Astrocyte (in vitro differentiated cells and primary cell): ENCODE measurements at places on chromosomes 2 and 18. TPM values are rescaled to one million over a fixed set of nuclear protein-coding genes. Genes with fewer than 3 reads are reported as not detected.

The KCNK3 gene
- total RNA-seq = 1.9 and 2.3 TPM in 2 replicates

The LRRTM4 gene
- 0.59 and 0.89 TPM in 2 replicates for total RNA-seq

The SLC4A5 gene
- 0.36 and 0.41 TPM in 2 replicates for total RNA-seq

The TUBB8B gene
- not detected in 2 replicates for total RNA-seq

The MLPH gene
- 14.2 and 16.2 TPM in 2 replicates for total RNA-seq

The PDE11A gene
- total RNA-seq = 0.45 and 0.89 TPM in 2 replicates

The C18orf63 gene
- not detected in 2 replicates for total RNA-seq

The TMEM169 gene
- 17.9 and 20.1 TPM in 2 replicates for total RNA-seq

The ITPRIPL1 gene
- 0.10 and 0.45 TPM in 2 replicates for total RNA-seq

DNA sequence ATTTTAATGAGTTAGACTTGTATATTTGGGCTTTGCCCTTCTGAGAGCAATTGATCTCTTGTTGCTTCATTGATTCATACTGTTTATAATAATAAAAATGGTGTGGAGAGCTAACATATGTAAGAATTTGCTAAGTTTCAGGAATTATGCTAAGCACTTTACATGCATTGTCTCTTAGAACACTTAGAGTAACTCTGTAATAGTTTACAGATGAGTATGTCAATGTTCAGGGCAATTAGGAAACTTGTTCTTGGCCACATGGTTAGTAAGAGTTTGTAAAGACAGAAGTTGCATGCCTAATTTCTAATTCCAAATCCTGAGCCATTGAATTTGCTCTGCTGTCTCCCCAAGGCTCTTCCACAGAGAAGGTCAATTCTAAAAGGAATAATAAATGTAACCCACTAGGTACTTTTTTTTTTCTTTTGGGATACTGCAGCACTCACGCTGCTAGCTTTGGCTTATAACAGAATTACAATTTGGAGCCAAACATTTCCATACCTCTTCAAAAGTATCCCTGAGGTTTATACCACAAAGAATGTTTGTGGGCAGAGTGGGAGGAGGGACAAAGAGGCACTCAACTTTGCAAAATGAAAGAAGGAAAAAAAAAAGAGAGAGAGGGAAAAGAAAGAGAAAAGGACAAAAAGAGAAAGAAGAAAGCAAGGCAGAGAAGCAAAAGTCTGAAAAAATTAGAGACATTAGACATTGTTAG, 232.4 kb downstream of the CALCRL start:
- DNase-seq = peak; percentile 83

DNA sequence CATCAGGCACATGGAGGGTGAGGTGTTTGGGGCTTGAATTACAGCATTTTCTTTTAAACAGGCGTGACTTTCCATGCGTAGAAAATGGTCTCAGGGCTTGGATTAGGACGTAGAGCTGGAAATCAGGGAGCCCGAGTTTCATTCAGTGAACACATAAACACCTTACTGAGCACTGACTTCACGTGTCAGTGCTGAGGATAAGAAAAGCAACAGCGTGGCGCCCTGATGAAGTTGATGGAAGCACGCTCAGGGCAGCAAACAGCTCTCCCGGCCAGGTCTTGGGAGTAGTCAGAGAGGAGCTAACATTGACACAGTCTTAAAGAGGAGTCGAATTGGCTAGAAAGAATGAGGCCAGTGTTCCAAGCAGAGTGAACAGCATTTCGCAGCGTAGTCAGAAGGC, 110.7 kb downstream of the LYPD1 start:
- no peak for DNase-seq

GRCh38 chr2:62732262-62732777, 26.8 kb downstream of the EHBP1 start:
- DNase-seq = no peak

DNA sequence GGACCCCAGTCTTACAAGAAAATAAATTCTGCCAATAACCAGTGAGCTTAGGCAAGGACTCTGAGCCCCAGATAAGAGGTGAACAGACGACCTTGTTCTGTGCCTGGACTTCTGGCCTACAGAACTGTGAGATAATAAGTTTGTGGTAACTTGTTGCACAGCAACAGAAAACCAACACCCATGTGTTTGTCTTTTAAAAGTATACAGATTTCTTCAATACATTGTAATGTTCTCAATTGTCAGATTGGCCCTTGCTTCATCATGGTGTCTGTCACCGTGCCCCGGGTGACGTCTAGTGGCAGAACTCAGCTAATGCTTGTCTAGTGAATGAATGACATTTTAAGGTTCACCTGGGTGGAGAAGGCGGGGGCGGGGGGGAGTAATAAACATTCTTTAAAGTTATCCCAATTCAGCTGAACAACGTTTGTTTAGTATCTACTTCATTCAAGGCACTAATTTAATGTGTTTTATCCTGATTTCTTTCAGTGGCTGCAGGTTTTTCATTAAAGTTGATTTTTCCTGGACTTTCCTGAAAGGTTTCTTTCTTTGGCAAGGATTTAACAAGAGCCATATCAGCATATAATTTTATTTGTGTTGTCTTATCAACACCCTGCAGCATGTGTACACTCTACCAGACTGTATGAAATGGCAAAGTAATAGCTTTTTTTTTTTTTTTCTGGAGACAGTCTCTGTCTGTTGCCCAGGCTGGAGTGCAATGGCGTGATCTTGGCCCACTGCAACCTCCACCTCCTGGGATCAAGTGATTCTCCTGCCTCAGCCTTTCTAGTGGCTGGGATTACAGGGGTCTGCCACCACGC, 123.8 kb upstream of the DLX2 start:
- no peak for DNase-seq

DNA sequence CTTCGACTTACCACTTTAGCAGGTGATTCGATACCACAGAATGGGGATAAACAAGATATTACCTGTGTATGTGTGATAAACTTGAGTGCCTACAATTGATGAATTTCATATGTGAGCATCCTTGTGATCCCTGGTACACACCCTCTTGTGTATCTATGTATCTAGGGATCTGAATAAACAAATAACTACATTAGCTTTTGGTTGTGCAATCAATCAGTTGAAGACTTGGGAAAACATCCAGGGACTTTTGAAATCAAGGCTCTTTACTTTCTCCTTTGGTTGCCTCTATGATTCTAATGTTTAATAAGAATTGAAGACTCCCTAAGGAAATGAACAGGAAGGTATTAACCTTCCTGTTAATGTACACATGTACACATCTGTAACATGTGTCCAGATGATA, 97.3 kb upstream of the DCC start:
- no peak for DNase-seq

DNA sequence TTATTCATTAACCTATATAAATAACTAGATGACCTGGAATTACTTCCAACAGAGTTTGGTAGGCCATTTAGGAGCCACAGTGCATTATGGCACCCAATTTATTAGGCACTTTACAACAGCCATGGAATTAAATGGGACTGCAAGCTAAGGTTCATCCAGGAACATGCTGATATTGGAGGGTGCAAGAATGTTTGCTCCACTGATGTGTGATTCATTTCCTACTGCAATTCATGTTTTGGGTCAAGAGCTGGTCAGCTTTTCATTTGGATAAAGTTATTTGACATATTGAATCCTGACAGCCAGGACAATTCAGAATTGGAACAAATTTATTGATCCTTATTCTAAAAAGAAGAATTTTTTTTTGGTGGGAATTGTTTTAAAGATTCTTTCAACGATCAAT, 11.8 kb upstream of the LYPD1 start:
- no peak for DNase-seq

DNA sequence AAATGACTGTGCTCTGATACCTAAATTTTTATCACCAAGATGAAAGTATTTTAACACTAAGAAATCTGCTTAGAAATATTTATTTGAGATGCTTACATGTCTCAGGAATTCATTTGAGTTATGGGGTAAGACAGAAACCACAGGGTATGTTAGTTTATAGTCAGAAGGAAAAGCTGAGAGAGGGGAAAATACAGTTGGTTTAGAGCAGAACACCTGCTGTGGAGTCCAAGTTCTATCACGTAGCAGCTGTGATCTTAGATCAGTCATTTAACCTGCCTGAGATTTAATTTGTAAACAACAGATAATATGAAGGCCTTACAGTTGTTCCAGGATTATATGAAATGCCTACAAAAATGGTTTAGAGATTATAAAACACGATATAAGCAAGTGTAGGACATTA, 29.0 kb downstream of the PDE6D start:
- no peak for DNase-seq

DNA sequence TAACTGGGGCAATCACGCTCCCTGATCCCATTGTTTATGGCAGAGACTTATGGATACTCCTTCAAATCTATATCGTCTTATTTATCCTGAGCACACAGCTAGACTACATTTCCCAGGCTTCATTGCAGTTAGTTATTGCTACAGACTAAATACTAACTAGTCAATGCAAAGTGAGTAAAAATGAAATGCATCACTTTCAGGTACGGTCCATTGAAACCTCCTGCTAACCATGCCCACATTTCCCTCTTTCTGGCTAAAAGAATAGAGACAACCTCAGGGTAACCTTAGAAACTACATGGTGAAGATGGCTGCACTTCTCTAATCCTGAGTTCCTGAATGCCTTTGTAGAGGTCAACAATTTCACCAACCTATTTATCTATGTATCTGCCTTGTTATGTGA, 437.4 kb downstream of the EPHA4 start:
- DNase-seq = no peak

DNA sequence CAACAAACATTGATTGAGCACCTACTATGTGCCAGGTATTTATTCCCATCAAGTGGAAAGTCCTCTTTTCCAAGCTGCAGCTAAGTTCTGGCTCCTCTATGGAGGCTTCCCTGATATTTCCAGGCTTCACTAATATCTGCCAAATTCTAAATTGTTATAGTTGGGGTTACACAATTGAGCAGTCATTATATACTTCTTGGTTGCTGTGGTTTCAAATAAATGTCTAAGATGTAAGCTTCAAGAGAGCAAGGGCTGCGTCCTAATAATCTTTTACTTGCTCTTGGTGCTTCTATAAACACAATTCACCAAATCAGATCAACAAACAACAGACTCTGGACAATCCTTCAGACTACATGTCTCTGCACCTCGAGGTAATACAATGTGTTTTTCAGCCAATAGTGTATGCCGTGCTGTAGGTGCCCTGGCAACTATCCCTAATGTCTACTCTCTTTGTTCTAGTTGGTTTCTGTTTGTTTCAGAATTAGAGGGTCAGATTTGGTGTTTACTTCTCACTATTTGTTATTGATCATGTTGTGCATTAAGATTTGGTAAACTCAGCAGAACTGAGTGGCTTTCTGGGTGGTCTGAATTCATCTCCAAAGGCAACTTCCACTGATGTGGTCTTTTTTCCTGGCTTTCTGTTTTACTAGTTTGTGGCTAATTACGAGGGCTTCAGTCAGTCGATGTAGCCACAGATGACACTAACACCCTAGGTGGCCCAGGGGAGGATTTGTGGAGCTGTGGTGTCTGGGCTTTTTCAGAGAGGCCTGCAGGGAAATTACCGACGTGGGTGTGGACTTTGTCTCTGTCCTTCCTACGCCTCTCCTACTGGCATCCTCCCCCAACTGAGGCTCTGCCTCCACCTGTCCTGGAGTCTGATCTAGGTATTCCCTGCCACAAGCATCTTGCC, 50.4 kb downstream of the CDCA7 start:
- DNase-seq = no peak

GRCh38 chr18:40094441-40094840, 1860.6 kb upstream of the PIK3C3 start:
- peak; percentile 32 for DNase-seq

DNA sequence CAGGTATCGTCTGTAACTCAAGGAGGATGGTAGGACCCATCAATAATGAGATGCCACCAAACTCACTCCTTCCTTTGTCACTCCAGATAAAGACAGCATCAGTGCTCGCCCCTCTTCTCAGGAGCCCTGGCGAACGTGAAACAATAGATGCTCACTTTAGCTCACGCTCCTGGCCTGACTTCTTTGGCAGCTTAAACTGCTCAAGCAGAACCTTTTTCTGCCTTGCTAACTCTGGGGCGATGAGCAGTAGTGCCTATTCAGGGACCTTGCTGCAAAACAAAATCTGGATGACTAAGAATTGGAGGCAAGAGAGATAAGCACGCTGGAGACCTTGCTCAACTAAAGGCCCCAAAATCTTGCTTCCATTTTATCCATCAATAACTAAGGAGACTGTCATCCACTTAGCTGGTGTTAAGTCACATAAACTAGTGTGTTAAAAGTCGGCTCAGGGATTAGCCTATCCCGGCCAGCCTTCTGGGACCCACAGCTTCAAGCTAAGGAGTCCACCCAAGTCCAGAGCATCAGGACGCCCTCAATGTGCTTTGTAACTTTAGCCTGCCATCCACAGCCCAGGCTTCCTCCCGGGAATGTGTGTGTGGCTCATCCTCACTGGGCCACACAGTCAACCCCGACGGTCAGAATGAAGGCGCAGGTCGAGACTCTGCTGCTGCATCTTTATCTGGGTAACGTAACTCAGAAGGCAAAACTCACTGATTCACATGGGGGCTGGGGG, 38.9 kb downstream of the ZNF516 start:
- no peak for DNase-seq

DNA sequence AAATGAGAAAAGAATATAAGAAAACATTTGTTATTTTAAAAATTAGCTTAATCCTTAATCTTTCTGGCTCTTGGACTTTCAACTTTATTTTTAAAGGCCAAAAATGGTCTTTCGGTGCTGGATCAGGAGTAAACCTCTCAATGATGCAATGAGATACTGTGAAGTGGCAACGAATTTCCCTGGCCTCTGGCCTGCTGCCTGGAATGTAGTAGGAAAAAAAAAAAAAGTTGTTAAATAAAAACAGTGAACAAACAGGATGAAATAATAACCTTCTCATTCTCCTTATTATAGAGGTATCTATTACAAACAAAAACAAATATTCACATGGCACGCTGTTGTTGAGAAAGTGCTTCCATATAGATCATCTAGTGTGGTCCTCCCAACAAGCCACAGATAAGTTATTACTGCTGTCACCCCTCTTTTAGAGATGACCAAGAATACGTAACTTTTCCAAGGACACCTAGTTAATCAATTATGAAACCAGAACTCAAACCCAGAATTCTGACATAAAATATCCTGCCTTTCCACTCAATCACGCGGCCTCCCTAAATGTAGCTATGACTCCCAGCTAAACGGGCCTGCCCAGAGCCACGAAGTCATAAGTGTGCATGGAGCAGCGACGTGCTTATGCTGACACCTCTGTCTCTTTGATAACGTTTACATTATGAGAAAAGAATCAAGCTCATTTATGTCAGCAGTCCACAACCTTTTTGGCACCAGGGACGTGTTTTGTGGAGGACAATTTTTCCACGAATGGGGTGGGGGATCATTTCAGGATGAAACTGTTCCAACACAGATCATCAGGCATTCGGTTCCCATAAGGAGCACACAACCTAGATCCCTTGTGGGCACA, 170.9 kb downstream of the BCL2 start:
- DNase-seq = peak; percentile 11
